ENCODE measurements at places on chromosomes 3 and 15. TPM values are rescaled to one million over a fixed set of nuclear protein-coding genes. Genes with fewer than 3 reads are reported as not detected.

DNA sequence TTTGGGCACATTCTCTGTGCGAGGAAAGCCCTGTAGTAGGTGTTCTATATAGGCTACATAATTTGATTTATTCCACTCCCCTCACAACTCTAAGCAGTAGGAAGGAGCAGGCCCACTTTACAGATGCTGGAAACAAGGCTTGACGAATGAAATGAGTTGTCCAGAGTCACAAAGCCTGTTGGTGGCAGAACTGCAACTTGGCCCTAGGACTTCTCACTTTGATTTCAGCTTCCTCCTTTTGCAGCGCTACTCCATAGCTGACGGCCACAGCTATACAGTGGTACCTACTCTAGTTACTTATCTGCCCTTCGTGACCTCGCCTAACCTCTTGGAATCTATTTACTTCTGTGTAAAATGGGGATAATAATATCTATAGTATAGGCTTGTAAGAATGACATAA is 2.5 kb upstream of the IRAK2 start:
- no peak for DNase-seq

The COPG1 gene
- total RNA-seq, result 130 TPM

DNA sequence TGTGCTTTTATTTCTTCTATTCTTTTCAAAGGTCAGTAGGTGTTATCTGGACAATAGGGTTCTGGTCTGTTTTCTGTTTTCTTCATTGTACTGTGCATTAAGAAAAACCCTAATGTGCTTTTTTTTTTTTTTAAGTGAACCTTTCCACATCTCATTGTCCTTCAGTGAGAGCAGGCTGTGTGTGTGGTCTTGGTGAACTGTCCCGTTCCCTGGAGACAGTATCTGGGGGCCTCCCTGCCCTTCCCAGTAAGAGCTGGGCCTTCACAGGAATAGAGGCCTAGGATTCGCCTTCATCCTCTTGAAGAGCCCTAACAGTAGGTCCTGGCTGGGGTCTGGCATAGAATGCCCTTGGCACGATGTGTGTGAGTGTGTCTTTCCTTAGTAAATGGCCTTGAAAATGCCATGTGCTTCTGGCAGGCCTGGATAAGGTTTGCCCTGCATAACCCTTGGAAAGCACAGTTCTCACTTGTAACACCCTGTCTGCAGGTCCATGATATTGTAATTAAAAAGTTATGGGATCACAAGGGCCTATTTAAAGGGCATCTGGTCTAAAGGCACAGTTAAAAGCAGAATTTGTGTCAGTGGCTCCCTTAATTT is 81.2 kb downstream of the IGF1R start:
- DNase-seq, result no peak

DNA sequence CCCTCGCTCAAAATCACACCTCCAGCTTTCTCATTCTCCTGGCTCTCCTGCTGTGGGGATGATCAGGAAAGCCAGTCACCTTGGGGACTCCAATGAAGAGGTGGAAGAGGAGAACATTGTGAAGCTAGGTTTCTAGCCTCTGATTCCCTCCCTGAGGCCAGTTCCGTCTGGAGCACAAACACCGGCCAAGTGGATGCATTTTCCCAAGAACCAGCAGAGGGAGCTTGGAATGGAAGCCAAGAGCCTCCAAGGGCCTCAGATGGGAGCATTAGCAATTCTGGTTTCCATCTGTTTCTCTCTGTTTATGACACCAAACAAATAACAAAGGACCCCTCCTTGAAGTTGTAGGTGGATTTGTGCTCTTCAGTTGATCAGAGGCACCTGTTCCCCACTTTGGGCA is 40.6 kb upstream of the NMNAT3 start:
- DNase-seq, result no peak

Measured in skin of body (tissue), 3 donors.